ENCODE measurements at places on chromosomes 6 and 20. TPM values are rescaled to one million over a fixed set of nuclear protein-coding genes. Genes with fewer than 3 reads are reported as not detected.
A peak's percentile ranks its signal among the peaks of the same experiment; 100 is the strongest.

The SLC32A1 gene
- total RNA-seq = 6.3 TPM

The PCIF1 gene
- total RNA-seq = 8.9 TPM

The PRPH2 gene
- 1.4 TPM for total RNA-seq

- DNase-seq = no peak
Observed at GRCh38 chr6:130615816-130616215, 211.4 kb upstream of the SMLR1 start.

GRCh38 chr6:83514866-83515466 lies 2.6 kb downstream of the PRSS35 start:
- DNase-seq = peak; percentile 77
